Fibroblast of lung (primary cell): ENCODE measurements at places on chromosomes 5 and 9. TPM values are rescaled to one million over a fixed set of nuclear protein-coding genes. Genes with fewer than 3 reads are reported as not detected.

SEC16A gene
- total RNA-seq: 15.7 and 23.9 TPM in 2 replicates

KCTD16 gene
- 1.0 and 1.2 TPM in 2 replicates for total RNA-seq

HEXB gene
- 214 and 245 TPM in 2 replicates for total RNA-seq

RUSC2 gene
- 10.0 and 15.5 TPM in 2 replicates for total RNA-seq

SREK1 gene
- 52.4 and 94.5 TPM in 2 replicates for total RNA-seq

DAB2IP gene
- total RNA-seq: 5.6 and 16.5 TPM in 2 replicates

STC2 gene
- total RNA-seq: 110 and 299 TPM in 2 replicates

SLC1A3 gene
- 3.1 and 3.3 TPM in 2 replicates for total RNA-seq

- peak; percentile 87 for DNase-seq
Observed at GRCh38 chr5:19928562-19929421, 59.2 kb downstream of the CDH18 start.

GRCh38 chr5:67844924-67845323, 370.6 kb upstream of the PIK3R1 start:
- no peak for DNase-seq

GRCh38 chr5:135642488-135642870, 63.7 kb upstream of the CXCL14 start:
- DNase-seq: no peak

GRCh38 chr5:65037831-65038815, 269.4 kb downstream of the CWC27 start:
- DNase-seq: no peak

DNA sequence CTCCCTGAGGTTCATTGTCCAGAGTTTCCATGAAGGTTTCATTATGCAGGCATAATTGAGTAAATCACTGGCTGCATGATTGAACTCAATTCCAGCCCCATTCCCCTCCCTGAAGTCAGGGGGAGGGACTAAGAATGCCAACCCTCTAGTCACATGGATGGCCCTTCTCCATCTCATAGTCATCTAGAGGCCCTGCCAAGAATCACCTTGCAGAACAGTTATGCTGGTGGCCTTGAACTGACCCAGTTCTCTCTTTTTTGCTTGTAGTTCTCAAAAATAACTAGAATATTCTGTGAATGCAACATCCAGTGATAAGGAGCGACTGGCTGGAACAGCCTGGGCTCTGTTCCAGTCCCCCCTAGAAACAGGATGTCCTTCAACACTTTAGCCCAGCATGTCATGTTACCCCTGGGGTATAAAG, 31.7 kb downstream of the SLC35A4 start:
- peak; percentile 27 for DNase-seq

- peak; percentile 45 for DNase-seq
Observed at GRCh38 chr9:107422189-107423185, 67.1 kb downstream of the KLF4 start.

- no peak for DNase-seq
Observed at GRCh38 chr9:130929571-130930038, 9.4 kb downstream of the FIBCD1 start.

- no peak for DNase-seq
Observed at GRCh38 chr5:71974622-71975021, 132.7 kb upstream of the MAP1B start.

GRCh38 chr5:148457183-148457620, 73.4 kb downstream of the FBXO38 start:
- DNase-seq: no peak

DNA sequence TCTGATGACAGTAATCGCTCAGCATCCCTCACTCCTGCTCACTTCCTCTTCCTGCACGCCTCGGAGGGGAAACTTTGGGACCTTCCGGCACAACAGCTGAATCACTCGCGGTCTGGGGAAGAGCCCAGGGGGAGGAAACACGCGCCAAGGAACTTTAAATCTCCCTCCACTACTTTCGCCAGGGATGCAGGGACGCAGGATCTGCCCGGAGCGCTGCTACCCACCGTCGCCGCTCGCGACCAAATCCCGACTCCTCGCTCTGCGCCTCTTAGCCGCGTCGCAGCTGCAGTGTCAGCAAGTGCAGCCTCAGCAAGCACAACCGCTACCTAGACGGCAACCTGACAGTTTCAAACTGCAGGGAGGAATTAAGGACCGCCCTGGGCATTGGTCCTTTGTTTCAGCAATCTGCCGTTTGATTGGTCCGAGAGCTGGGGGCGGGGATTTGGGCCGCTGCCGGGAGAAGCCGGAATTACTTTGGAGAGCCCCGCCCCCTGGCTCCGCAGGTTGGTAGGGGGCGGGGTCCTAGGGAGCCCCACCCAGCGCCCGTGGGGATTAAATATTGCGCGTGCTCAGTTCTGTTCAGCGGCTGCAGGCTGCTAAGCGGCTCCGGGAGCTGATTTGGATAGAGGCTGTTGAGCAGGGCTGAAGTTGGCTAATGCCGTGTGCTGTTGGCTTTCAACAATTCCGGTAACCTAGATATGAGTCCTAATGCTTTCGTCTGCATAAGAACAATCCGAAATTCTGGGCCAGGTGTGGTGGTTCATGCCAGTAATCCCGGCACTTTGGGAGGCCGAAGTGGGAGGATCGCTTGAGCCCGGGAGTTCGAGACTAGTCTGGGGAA, at the start of gene POC5:
TSS of gene POC5 (minus strand) at position 356 of the 841 bp plus-strand sequence. CDS start 4,500 bp downstream, outside the sequence.
- DNase-seq: peak; percentile 95

DNA sequence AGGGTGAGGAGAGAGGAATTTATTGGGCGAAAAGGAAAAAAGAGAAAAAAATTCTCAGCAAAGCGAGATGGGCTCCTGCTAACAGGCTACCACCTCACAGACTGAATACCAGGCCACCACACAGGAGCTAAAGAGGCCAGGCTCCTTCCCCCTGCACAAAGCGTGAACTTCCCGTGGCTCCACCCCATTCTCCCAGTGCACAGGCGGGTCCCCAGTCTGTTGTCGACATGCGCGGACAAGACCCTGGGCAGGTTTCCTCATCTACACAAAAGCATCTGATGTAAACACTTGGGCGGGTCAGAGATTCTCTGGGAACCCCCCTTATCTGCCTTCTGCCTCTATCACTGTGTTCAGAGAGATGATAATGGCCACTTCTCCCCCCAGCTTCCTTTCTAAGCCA, 34.2 kb downstream of the IL31RA start:
- no peak for DNase-seq

DNA sequence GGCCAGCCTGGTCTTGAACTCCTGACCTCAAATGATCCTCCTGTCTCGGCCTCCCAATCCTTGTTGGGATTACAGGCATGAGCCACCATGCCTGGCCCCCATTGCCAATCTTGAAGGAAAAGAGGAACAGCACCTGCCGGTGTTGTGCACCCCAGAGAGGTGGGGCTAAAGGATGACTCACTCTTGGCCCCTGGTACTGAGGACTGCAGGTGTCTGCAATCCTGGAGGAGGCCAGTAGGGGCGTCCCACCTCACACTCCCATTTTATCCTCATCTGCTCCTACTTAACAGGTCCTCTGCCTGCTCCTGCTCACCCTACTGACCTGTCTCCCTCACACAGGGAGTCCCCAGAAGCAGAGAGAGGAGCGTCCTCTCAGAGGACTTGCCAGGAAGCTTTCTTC, 390.4 kb downstream of the ARHGEF28 start:
- no peak for DNase-seq

GRCh38 chr9:9846557-9846956, 766.2 kb downstream of the PTPRD start:
- DNase-seq: no peak

- no peak for DNase-seq
Observed at GRCh38 chr5:135869935-135870334, 25.7 kb downstream of the IL9 start.

GRCh38 chr9:129866394-129867135, 31.3 kb downstream of the USP20 start:
- no peak for DNase-seq

- peak; percentile 83 for DNase-seq
Observed at GRCh38 chr9:77495834-77496671, 152.1 kb downstream of the GNA14 start.

DNA sequence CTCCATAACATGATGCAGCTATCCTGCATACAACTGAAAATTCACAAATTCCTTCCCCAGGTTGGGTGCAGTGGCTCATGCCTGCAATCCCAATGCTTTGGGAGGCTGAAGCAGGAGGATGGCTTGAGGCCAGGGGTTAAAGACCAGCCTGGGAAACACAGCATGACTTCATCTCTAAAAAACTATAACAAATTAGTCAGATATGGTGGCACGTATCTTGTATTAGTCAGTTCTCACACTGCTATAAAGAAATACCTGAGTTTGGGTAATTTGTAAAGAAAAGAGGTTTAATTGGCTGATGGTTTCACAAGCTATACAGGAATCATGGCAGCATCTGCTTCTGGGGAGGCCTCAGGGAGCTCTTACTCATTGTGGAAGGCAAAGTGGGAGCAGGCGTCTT, 56.4 kb upstream of the DAPK1 start:
- DNase-seq: peak; percentile 58

DNA sequence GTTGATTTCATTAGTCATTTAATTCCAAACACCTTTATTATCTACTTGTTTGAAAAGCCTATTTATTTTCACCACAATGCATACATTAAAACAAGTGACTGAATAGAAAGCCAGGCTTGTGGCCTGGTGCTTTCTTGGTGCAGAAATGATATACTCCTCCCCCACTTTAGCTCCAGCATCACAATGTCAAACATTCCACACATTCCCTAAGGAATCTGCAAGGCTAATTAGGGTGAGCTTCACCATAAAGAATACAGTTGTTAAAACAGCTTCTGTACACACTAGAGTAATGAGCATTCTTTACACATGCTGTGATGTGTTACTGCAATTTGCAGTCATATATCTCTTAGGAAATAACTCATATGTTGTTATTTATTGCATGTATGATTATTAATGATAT, 705.7 kb downstream of the CETN3 start:
- DNase-seq: peak; percentile 81

- no peak for DNase-seq
Observed at GRCh38 chr5:107380654-107381053, 290.1 kb downstream of the EFNA5 start.

- no peak for DNase-seq
Observed at GRCh38 chr9:134150557-134151214, 13.7 kb downstream of the RNU6ATAC start.

DNA sequence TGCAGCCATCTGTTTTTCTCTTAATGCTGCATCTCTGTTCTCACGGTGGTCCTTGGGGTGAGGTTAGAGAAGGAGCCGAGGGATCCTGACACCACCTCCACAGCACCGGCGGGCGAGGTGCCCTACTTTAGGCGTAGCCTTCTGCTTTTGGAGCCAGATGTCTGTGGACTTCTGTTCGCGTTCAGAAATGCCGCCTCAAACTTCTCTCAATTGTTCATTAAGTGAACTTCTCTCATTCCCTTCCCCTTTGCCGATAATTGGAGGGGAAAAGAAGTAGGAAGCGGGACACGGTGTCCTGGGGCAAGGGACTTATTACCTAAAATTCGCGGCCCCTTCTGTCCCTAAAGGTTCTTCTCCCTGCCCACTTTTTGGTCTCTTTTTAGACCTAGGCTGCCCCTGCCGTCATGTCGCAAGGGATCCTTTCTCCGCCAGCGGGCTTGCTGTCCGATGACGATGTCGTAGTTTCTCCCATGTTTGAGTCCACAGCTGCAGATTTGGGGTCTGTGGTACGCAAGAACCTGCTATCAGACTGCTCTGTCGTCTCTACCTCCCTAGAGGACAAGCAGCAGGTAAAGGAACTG, 455 bp downstream of the KIF20A start:
- DNase-seq: no peak

DNA sequence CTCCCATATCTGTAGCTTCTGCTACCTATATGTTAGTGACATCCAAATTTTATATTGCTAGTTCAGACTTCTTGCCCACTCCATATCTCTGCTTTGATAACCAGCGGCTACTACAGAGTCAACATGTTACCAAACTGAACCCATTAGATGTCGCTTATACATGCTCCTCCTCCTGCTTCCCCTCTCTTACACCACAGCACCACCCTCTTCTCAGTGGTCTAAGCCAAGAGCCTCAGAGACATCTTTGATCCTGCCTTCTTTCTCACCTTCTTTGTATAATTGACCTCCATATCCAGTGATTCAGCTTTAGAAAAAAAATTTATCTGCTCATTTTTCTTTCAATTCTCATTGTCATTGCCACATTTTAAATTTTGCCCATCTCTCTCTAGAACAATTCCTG, 408.2 kb upstream of the TLE4 start:
- DNase-seq: no peak
